ENCODE measurements at places on chromosomes 1 and 21. TPM values are rescaled to one million over a fixed set of nuclear protein-coding genes. Genes with fewer than 3 reads are reported as not detected.

The NR1I3 gene
- total RNA-seq, result not detected

The TTC22 gene
- 0.13 TPM for total RNA-seq

The PDZK1 gene
- not detected for total RNA-seq

The C8B gene
- not detected for total RNA-seq

The TMPRSS3 gene
- total RNA-seq, result not detected

The ARMH1 gene
- 0.26 TPM for total RNA-seq

The BMP8B gene
- total RNA-seq, result 0.83 TPM

The SMIM11 gene
- total RNA-seq, result 12.4 TPM

The VSIG8 gene
- not detected for total RNA-seq

The DNAJC6 gene
- 4.4 TPM for total RNA-seq

The DCST1 gene
- total RNA-seq, result not detected

The P3H1 gene
- total RNA-seq, result 33.5 TPM

The PRAMEF6 gene
- not detected for total RNA-seq

The KRTAP19-3 gene
- total RNA-seq, result not detected

The PPIAL4G gene
- total RNA-seq, result not detected

The CNTN2 gene
- total RNA-seq, result 2.5 TPM

The CD244 gene
- total RNA-seq, result 0.34 TPM

The ZNF644 gene
- 44.8 TPM for total RNA-seq

The NPR1 gene
- total RNA-seq, result 52.4 TPM

The RGS8 gene
- total RNA-seq, result 0.17 TPM

All from esophagus muscularis mucosa (tissue), 4 donors.